ENCODE measurements at places on chromosomes 12 and 14.

DNA sequence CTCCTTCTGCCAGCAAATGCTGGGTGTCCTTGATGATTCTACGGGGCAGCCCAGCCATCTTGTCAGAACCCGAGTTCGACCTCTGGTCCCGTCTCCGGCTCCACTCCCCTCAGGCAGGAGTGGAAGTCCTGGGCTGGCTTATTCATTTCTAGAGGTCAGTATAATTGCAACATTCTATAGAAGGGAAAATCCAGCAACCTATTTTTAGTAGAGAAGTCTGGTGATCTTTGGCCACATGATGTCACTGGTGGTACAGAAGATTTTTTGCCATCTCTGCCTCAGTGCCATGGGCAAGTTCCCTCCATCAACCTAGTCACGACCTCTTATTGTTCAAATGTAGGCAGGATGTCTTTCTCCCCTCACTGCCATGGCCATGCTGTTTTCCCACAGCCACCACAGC, 22.4 kb downstream of the OR10G2 start:
- DNase-seq = no peak

GRCh38 chr12:51699219-51699618, 108.2 kb downstream of the SCN8A start:
- no peak for DNase-seq

DNA sequence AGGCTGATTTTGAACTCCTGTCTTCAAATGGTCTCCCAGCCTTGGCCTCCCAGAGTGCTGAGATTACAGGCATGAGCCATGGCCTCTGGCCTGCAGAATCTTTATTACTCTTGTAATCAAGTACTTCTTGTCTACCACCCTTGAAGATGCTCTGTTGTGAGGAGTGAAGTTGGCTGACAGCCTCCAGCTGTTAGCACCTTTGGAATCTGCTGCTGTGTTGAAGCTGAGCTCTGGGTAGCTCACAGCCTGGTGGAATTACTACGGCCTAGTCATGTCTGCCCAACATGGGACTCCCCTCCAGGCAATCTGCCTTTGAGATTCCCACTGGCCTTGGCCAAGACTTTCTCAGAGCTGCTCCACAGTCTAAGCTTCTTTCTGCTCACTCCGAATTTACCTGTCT, 5.8 kb upstream of the C12orf75 start:
- no peak for DNase-seq

DNA sequence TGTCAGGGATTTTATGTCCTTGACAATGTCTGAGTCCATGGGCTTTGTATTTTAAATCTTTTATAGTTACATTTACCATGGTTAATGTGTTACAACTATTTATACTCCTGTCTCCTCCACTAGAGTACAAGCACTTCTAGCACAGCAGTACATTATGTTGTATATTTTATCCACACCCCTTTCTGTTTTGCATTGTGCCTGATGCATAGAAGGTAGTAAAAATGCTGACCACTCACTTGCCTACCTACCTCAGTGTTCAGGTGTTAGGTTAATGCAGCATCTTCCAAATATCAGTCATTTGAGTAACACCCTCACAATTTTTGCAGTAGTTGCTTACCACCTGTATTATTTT, 31.1 kb upstream of the SLC38A2 start:
- DNase-seq = no peak

GRCh38 chr12:116924558-116925453, 14.1 kb downstream of the FBXW8 start:
- no peak for DNase-seq

DNA sequence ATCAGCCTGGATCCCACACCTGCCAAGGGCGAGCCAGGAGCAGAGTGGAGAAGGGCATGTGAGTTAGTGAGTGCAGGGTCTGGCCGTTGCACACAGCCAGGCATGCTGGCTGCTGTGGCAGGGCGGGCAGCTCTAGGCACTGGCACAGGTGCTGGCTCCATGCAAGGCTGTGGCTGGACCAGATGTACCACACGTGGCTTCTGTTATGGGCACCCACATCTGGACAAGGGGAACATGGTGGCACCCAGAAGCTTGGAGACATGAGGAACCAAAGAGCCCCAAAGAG, 20.1 kb downstream of the SERPINA3 start:
- no peak for DNase-seq

DNA sequence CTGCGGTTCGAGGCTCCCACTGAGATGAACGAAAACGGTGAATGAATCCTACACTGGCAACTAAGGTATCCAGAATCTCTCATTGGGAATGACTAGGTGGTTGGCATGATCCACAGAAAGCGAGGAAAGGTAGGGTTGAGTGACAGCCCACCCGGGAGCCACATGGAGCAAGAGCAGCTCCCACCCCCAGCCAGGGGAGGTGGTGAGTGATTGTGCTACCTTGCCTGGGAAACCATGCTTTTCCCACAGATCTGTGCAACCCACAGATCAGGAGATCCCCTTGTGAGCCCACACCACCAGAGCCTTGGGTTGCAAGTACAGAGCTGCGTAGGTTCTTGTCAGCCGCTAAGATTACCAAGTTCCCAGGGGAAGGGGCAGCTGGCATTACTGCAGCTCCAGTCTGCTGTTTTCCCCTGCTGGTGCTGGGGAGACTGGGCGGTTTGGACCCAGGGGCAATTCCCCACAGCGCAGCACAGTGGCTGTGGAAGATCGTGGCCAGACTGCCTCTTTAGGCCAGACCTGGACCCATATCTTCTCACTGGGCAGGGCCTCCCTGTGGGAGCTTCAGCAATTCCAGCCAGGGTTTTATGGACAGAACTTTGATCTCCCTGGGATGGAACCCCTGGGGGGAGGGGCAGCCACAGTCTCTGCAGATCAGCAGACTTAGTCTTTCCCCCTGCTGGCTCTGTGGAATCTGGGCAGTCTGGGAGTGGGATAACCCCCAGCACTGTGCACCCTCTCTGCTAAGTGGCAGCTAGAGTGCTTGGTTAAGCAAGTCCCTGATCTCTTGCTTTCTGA, 44.6 kb upstream of the PPP4R3A start:
- no peak for DNase-seq

DNA sequence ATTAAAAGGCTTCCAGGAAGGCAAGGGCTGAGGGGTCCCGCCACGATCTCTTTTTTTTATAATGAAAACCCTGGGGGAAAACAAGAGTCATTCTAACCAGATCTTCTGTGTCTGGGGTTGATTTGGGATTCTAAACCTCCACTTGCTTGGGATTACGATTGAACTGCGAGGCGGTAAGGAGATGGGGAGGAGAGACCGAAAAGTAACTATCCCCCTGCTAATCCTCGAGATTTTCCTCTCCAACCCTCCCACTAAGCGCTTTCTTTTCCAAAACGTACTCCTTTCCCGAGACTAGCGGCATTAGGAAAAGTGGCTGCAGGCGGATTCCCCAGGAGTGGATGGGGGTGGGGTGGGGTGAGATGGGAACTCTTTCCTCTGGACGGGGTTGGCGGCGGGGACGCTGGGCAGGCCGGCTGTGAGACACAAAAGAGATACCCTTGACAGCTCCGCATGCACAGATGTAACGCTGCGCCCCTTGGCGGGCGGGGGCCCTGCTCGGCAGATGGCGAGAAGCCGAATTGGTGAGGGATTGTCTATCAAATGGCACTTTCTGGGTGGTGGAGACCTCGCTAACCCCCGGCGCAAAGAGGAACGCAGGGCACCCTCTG, 830 bp upstream of the SRRM4 start:
- DNase-seq = peak; percentile 43

GRCh38 chr14:30580616-30581282, 21.8 kb downstream of the G2E3 start:
- no peak for DNase-seq

DNA sequence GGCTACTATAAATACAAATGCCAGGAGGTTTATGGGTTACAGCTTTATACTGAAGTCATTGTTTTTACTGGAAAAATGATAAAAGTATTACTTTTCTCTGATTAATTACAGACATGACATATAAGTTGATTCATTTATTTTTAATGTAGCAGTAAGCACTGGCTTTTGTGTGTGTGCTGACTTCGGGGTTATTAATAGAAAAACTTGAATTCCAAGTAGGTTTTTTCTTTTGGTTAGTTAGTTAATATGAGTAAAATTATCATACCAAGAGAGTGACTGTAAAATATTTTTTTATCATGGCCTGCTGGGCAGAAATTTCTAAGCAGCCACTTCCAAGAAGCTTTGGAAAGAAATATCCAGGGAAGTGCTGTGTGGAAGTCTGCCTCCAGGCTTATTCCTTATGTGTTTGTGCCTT, 56.4 kb downstream of the IFT81 start:
- DNase-seq = no peak

GRCh38 chr14:59123975-59124374, 64.5 kb upstream of the DAAM1 start:
- peak; percentile 66 for DNase-seq

- DNase-seq = no peak
Observed at GRCh38 chr14:87044807-87045206, 948.2 kb downstream of the GALC start.

- no peak for DNase-seq
Observed at GRCh38 chr14:27391331-27391730, 793.5 kb upstream of the NOVA1 start.

GRCh38 chr14:36950812-36951211, 221.6 kb downstream of the SLC25A21 start:
- no peak for DNase-seq

- no peak for DNase-seq
Observed at GRCh38 chr12:51635346-51635745, 44.3 kb downstream of the SCN8A start.

DNA sequence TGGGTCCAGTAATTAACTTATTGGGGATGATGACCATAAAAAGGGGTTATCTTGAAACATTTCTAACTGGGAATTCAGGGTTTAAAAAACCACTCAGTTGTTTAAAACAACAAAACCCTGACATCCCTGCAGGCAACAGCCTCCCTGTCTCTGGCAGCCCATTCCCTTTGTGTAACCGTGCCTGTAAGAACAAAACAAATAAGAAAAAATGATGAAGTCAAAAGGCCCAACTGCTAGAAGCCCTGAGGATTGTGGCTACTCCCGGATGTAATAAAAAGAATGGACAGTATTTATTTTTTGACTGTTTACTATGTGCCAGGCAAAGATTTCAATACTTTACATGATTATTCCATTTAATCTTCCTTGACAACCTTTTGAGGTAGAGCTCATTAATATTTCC, 75.3 kb downstream of the TMCC3 start:
- DNase-seq = no peak

- no peak for DNase-seq
Observed at GRCh38 chr12:93376436-93377251, 1.1 kb upstream of the NUDT4 start.

DNA sequence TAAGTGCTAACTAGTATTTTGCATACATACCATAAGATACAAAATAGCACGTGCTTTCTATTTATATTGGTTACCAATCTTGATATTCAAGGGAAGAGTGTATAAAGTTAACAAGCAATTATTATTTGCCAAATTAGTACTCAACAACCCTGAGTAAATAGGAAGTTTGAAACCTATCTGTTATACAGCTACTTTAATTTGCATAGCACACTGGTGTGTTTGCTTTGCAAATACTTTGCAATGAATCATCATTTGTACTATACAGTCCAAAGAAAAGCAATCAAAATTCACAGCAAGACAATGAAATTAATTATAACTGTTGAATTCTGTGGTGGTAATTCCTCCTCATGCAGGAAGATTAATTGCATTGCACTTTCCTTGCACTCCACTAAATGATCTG, 469.1 kb downstream of the PRKD1 start:
- peak; percentile 50 for DNase-seq

GRCh38 chr12:49339464-49339861, 2.5 kb upstream of the C1QL4 start:
- no peak for DNase-seq

DNA sequence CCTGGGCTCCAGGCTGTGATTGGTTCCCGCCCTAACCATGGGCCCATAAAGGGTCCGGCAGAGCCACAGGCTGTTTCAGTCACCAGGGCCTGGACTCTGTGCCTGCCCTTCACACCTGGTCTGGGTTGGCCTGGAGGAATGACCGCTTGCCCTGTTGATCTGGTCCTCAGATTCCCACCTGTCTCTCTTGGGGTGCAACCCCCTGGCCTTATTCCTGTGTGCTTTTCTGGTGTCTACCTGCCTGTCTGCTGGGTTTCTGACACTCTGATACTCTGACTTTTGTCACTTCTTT, 2.9 kb upstream of the KRT83 start:
- no peak for DNase-seq

GRCh38 chr12:11477110-11477509, 81.7 kb upstream of the PRB2 start:
- DNase-seq = no peak
